ENCODE measurements at places on chromosomes 13 and 19.

GRCh38 chr13:54029720-54030119, 1001.1 kb downstream of the OLFM4 start:
- DNase-seq, result no peak

DNA sequence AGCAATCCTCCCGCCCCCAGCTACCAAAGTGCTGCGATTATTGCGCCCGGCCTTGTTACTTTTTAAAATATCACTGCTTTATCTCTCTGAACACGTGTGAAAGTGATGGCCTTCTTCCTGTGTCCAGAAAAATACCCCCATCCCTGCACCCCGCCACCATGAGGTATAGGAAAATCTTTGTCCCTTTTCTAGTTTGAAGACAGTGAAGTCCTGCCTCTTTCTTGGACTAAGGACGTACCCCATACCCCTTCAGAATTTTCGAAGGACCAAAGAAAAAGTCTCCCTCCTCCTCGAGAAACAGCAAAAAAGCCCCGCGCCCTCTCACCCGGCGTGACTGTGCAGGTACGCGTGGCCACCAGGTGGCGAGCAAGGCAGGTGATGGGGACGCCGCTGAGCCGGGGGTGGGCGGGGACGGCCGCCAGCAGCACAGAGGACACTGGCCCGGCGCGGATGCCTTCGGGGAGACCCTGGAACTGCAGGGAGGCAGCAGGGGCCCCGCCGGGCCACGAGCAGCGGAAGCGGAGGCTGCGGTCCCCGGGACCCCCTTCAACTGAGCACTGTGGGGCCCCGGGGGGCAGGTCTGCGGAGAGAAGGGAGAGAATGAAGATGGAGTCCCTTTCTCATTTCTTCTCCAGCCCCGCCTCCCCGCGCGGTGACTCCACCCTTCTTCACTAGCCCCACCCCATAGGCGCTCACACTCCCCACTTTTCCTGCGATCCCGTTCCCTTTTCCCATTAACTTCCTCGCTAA, 3.2 kb downstream of the VSIG10L start:
- no peak for DNase-seq

DNA sequence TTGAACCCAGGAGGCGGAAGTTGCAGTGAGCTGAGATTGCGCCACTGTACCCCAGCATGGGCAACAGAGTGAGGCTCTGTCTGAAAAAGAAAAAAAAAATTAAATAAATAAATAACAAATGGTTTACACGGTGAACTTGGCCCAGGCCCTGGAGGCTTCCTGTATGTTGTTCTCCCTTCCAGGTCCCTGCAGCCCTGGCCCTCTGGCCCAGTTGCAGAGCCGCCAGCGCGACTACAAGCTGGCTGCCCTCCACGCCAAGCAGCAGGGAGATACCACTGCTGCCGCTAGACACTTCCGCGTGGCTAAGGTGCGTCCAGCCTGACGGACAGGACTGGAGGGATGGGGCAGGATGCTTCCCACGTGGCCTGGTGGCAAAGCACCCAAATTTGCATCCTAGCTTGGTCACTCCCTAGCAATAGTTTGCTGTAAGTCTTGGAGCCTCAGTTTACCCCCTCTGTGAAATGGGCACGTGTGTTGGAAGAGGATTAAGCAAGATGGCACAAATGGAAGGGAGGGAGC, 11.9 kb downstream of the CC2D1A start:
- no peak for DNase-seq

- DNase-seq, result no peak
Measured at GRCh38 chr19:406971-407510, 1.9 kb downstream of the C2CD4C start.

- no peak for DNase-seq
Measured at GRCh38 chr19:13868663-13869062, 8.3 kb upstream of the NANOS3 start.

GRCh38 chr19:49361438-49362047, 673 bp downstream of the TEAD2 start:
- peak; percentile 78 for DNase-seq

GRCh38 chr13:37488726-37489125, 109.8 kb downstream of the POSTN start:
- DNase-seq, result no peak

DNA sequence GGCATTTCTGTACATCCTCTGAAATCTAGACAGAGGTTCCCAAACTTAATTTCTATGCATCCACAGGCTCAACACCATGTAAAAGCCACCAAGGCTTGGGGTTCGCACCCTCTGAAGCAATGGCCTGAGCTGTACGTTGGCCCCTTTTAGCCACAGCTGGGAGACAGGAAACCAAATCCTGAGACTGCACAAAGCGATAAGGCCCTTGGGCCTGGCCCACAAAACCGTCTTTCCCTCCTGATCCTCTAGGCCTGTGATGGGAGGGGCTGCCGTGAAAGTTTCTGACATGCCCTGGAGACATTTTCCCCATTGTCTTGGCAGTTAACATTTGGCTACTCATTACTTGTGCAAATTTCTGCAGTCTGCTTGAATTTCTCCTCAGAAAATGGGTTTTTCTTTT, 766.4 kb downstream of the GPC5 start:
- DNase-seq, result no peak

DNA sequence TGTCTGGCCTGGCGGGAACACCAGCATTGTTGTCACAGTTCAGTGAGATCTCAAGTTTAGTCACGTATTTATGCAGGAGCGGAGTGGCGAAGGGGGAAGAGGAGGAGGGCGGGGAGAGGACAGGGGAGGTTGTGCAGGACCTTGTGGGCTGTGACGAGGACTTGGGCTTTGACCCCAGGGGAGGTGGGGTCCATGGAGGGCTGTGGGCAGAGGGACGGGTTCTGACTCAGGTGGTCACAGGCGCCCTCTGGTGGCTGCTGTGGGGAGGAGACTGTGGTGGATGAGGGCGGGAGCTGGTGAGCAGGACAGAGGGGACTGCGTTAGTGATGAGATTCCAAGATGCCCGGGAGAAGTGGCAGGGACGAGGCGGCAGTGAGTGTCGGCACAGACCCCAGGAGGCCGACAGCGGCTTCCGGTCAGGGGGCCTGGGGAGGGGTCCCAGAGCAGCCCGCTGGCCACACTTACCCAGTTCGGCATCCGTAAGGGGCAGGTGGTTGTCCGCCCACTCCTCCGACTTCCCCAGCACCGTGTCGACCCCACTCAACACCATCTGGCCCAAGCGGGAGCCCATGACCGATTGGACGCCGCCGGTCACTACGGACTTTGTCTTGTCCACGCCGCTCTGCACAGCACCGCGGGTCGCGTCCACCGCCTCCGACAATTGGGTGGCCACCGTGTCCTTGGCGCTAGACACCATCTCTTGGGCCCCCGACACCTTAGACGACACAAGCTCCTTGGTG, 15.7 kb downstream of the PLIN3 start:
- no peak for DNase-seq

- DNase-seq, result no peak
Measured at GRCh38 chr19:47693489-47693888, 19.7 kb upstream of the EHD2 start.

- DNase-seq, result no peak
Measured at GRCh38 chr13:111437856-111438547, 117.6 kb downstream of the TEX29 start.

DNA sequence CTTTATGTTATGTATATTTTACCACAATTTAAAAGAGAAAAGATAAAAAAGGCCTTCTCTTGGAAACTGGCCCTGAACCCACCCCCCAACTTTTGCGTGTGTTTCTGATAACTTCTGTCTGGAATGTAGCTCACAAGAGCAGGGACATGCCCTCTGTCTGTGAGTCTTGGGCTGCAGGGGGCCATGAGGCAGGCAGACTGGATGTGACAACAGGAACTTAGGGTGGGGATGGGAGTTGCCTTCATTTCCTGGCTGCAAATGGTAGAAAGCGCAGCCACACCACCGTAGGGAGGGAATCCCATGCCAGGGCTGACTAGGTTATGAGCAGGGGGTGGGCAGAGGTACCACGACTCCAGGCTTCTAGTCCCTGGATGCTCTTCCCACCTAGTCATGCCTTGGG, 21.9 kb downstream of the CILP2 start:
- no peak for DNase-seq

- DNase-seq, result no peak
Measured at GRCh38 chr19:1884291-1884718, 991 bp downstream of the ABHD17A start.

DNA sequence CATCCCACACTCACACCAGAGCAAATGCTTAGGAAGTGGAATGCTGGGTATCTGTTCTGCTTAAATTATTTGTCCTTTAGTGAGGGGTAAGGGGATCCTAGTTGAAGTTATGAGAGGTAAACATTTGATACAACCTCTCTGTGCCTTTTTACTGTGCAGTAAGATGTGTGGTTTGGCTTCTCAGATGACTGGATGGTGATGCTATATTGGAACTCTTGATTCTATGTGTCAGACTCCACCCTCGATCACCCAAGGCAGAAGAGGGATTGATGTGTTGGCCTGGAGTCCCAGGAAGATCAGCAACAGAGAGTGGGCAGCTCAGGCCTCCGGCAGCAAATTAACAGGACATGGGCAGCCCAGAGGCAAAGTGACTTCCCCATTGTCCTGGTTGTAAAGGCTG, 66.7 kb downstream of the SIPA1L3 start:
- no peak for DNase-seq

GRCh38 chr13:110272651-110273050, 34.3 kb downstream of the COL4A1 start:
- DNase-seq, result no peak

DNA sequence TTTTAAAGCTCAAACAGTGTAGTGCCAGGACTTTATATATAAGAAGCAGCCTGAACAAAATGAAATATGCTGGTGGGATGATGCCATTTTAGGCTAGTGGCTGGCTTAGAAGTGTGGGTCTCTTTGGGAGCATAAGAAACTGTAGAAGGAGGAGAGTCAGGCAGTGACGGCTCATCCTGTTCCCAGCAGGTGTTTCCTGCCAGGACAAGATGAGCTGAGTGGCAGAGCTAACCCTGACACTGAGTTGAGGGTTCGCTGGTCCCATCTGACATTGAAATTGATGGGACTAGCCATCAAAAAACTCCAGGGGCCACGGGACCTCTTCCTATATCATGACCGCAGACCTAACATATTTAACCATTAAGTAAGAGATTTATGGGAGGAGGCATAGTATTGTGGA, 51.3 kb downstream of the ESD start:
- no peak for DNase-seq

GRCh38 chr19:46722004-46722380, 5.1 kb upstream of the PRKD2 start:
- DNase-seq, result no peak

GRCh38 chr19:8578642-8579265, 1.5 kb upstream of the MYO1F start:
- peak; percentile 40 for DNase-seq

GRCh38 chr19:7371001-7371400, 22.3 kb downstream of the ARHGEF18 start:
- no peak for DNase-seq

- no peak for DNase-seq
Measured at GRCh38 chr19:3544742-3545668, 6.0 kb downstream of the TEKTIP1 start.

DNA sequence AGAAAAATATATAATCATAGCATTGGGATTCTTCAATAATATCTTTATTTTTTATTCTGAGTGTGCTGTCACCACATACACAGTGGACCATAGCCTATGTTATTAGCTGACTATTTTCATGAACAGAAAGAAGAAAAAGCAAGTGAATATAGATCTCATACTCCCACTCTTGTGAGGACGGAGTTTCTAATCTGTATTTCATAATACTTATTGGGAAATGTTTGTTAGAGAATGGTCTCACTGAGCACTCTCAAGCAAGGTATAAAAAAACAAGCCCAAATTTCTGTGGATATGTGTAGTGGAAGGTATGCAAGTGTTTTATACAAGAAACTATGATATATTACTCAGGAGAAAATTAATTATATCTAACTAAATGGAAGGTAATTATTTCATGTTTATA, 1218.1 kb downstream of the SLITRK1 start:
- no peak for DNase-seq

GRCh38 chr13:111068009-111068350, 47.1 kb upstream of the ARHGEF7 start:
- DNase-seq, result no peak

Measured in smooth muscle cell of the brain vasculature (primary cell).